ENCODE measurements at places on chromosomes 12 and 14.

DNA sequence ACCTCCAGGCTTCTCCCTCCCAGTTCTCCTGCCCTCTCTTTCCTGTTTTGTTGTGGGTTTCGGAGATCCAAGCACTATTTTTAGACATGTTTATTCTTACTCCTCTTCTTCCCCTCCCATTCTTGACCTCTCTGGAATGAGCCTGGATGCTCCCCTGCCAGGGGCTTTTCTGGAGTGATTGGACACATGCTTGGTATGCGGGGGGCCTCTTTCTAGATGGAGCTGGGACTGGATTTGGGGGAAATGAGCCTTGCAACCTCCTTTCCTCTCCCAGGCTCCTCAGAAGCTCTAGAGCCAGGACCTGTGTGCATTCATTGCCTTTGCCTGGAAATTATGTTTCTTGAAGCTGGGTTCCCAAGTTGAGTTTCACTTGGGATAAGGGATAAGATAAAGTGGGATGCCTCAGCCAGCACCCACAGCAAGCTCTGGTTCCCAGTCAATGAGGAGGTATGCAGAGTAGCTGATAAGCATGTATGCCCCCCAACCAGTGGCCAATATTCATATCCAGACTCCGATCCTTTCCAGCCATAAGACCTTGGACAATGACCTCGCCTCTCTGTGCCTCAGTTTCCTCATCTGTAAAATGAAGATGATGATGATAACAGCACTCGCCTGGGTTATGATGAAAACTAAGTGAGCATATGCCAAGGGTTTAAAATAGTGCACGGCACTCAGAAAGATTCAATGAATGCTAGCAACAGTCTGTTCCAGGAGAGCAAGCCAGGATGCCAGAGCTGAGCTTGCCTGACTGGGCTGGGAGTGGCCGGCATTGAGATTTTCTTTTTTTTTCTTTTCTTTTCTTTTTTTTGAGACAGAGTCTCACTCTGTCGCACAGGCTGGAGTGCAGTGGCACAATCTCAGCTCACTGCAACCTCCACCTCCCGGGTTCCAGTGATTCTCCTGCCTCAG is 97.8 kb downstream of the SCARB1 start:
- no peak for DNase-seq

DNA sequence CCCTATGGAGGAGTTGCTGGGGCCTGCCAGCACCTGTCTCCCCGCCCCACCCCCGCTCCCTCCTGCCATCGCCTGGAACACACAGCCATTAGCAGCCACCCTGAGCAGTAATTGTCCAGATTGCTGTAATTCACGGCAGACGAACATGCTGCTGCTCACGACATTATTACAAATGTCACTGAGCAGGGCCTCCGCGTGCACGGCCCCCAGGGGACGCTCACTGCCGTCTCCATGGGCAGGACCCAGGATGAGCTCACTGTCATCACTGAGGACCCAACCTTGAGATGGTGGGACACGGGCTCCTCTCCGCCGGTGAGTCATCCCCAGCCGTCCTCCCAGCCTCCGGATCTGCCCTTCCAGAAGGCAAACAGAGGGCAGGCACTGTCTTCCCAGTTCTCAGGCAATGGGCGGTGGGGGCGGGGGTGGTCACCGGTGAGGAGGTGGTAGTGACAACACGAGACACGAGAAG is 100.4 kb downstream of the RFLNA start:
- no peak for DNase-seq

DNA sequence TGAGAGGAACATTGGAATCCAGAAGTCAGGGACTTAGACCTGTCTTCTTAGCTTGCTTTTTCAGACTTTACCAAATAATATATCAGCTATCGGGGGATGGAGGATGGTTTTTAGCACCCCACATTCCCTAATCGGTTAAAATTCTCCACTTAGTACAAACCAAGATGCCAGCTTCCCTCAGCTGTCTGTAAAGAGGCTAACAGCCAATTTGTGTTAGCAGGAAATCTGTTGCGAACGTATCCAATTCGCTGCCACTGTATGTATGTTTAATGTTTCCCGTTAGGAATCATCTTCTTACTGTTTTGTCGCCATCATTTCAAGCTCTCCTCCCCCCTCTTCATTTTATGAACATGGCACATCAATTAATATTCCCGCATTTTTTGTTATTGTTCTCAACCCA is 289.0 kb downstream of the BCL11B start:
- no peak for DNase-seq

DNA sequence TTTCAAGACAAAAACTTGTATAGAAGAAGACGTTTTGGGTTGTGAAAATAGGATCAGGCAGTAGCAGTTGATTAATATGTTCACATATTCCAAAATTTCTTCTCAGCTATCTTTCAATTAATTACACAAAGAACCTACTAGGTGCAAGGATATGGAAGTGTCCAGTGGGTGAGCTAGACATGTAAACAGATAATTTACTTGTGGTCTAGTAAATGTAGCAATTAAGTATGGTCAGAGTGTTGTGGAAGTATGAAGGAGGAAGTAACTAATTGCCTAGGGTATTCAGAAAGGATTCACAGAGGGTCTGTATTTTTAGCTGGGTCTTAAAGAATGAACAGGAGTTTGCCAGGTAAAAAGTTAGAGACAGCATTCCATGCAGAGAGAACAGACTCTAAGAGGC is 5.9 kb downstream of the GOLGA5 start:
- no peak for DNase-seq

- no peak for DNase-seq
These were observed 243.7 kb downstream of the AKAP6 start for GRCh38 chr14:32572867-32573150.

GRCh38 chr14:99119554-99120525 is 152.2 kb downstream of the BCL11B start:
- no peak for DNase-seq

GRCh38 chr12:70243510-70244371 is 508 bp downstream of the CNOT2 start:
- DNase-seq = peak; percentile 68

- DNase-seq = peak; percentile 38
These were observed 1.3 kb downstream of the SBNO1 start for GRCh38 chr12:123363390-123363739.

DNA sequence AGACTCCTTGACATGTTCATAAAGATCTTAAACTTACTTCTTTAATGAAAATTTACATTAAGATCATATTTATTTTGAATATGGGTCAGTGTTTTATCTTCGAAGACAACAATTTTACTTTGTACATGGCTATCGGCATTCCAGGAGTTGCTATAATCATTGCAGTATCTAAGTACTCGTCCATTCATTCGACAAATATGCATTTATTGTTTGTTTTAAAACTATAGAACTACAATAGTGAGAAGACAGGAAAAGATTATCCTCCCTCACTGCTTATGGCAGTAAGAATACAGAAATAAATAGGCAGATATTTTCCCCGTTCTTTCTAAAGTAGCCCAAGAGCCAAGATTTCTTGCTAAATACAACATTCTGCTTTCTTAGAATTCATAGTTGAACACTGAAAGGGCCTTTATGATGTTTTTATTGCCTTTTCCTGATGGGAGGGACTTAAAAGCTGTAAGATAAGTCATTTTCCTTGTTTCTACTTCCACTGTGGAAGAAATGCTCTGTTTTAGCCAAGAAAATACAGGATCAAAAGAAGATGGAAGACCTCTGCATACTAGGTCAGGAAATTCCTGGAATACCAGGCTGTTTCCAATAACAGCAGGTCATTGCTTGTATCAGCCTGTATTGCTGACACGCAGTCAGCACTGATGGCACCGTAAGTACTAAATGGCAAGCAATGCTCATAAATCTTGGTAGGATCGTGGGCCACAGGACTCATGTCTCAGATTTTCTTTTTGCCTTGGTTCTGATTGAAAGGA is 521.0 kb upstream of the ATP2B1 start:
- no peak for DNase-seq

DNA sequence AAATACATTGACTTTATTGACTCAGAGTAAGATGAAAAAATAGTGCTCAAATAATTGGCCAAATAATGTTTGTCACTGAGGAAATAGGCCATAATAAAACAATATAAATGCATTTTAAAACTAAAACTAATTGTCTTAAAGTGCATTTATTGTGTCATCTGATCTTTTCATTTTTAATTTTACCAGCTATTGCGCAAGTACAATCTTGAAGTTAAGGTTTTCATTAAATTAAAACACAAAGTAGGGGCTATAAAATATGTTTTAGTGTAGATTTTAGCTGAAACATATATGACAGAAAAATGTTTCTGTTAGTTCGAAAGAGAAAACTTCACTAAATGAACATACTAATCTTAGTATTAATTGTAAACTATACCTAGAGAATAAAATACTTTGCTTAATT is 832.8 kb downstream of the FSCB start:
- no peak for DNase-seq

DNA sequence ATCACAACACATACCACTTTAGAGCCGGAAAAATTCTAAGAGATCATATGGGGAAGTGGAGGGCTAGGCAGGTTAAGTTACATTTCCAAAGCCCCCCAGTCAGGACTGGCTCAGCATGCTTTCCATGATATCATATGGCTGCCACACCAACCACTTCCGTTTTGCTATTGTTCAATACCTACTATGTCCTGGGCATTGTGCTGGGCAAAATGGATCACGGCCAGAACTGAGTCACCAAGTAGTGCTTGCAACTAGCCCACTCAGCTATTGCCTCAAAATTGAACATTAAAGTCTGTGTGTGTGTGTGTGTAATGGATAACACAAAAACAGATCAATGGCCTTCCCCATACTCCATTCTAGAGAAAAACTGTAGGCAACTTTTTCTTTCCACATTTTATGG is 22.7 kb downstream of the WIF1 start:
- no peak for DNase-seq

GRCh38 chr12:66140731-66141130 is 10.2 kb upstream of the LLPH start:
- no peak for DNase-seq

Measured in activated CD4-positive, alpha-beta T cell treated with anti-CD3 and anti-CD28 coated beads, Interleukin-10, Interleukin-2, amounts not matched to agents 100 ng/mL and 50 ng/mL, durations not matched to agents 16 hours and 8 hours (primary cell).